Right renal pelvis (tissue), 4 donors: ENCODE measurements at places on chromosomes 1 and 21.

GRCh38 chr21:28483301-28484035 lies 509.2 kb downstream of the LTN1 start:
- DNase-seq = no peak

- no peak for DNase-seq
Measured at GRCh38 chr21:32712641-32713040, 15.2 kb downstream of the SYNJ1 start.

- no peak for DNase-seq
Measured at GRCh38 chr1:109354929-109355328, 42.8 kb downstream of the SORT1 start.

GRCh38 chr1:245279346-245279745 lies 124.6 kb downstream of the KIF26B start:
- no peak for DNase-seq

DNA sequence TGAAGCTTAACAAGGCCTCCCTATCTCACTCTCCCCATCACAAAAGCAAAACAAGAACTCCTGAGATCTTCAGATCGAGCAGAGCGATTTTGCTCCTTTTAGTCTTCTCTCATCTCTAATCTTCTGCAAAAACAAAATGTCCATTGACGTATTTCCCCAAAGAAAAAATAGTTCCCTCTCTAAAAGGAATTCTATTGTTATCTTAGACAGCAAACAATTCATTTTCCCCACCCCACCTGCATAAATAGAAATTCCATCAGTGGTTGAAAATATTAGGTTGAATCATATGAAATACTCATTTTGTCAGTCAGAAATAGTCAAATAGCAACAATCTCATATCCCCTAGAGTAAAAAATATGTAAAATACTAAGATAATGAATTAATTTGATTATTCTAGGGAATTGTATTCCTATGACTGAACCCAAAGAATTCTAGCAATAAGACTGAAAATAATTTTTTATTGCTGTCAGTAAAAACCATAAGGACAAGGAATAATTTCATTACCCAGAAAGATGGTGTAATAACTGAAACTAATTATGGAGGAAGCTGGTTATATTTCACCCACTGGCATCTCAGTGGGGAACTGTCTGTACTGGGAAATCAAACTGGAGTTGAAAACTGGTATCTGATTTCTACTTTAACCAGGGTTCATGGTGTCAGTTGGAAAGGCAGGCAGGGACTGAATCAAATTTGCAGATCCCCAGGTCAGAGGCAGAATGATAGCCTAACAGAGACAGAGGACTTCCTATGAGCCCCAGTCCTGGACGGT lies 51.3 kb downstream of the RHOU start:
- no peak for DNase-seq

DNA sequence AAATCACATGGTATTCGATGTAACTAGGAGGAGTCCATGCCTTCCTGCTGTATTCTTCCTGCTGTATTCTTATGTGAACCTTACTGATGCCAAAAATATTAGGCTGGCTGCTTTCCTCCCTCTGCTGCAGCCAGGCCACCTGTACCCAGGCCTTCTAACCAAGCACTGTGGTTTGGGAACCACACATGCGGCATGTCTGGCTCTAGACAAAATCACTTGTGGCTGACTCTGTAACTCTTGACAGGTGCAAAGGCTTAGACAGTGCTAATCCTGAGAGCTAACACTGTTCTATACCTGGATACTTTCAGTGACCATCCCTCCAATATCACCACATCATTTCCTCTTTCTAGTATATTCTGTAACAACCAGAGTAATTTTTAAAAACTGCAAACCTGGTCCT lies 67.7 kb downstream of the PCP4 start:
- no peak for DNase-seq

DNA sequence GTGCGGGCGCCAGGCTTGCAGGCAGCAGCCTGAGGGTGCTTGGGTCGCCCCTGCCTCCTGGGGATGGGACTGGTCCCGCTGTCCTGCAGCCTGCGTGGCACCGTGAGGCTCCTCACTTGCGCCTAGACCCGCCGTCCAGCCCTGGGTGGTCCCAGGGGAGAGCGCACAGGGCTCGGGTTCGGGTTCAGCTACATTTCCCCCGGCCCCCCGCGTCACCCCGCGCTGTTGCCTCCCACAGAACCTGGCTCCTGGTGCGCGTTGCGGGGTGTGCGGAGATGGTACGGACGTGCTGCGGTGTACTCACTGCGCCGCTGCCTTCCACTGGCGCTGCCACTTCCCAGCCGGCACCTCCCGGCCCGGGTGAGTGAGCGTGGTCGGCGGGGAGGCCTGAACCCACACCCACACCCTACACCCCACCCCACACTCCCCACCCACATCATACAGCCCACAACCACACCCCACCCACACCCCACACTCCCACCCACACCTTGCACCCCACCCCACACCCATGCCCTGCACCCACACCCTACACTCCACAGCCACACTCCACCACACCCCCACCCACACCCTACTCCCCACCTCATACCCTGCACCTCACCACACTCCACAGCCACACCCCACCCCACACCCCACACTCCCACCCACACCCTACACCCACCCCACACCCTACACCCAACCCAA lies 6.2 kb upstream of the PFKL start:
- DNase-seq = no peak

- no peak for DNase-seq
Measured at GRCh38 chr1:50458507-50458906, 35.3 kb upstream of the DMRTA2 start.

- no peak for DNase-seq
Measured at GRCh38 chr21:31974454-31974985, 101.7 kb downstream of the HUNK start.

DNA sequence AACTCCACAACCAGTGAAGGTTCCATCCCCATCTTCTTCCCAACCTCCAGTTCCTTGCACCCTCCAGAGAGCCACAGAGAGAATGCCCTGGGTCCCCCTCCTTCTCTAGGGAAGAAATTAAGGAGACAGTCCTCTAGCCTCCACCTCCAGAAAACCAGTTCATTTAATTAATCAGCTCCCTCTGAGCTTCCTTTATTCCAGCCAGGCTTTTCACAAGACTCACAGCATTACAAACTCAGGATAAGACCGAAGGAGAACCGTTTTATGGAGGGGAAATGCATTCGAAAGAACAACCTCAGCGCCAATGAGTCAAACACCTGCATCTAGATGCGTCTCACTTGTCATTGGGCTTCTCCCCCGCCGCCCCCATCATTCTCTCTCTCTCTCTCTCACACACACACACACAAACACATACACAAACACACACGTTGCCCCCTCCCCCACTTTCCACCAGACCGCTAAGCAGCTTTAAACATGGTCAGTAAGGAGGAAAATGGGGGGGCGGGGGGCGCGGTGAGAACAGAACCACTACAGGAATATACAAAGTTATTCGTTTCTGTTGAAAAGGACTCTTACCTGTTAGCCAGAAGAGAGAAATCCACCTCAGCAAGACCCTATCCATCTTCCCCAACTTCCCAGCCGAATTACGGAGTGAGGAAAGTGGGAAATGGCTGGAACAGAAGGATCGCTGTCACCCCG lies 544 bp downstream of the ILDR2 start:
- DNase-seq = no peak

GRCh38 chr1:71002709-71003475 lies 44.7 kb downstream of the PTGER3 start:
- no peak for DNase-seq

DNA sequence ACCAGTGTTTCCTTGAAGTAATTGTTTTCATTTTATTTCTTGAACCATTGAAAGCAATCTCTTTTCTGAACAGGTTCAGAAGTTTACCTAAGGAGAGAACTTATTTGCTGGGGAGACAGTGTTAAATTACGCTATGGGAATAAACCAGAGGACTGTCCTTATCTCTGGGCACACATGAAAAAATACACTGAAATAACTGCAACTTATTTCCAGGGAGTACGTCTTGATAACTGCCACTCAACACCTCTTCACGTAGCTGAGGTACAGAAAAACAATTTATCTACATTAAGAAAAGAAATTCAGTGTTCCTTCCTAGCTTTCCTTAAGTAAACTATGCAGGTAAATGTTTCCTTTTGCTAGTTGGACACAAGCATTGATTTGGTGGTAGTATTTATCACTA lies 27.4 kb downstream of the AGL start:
- no peak for DNase-seq

GRCh38 chr1:99490031-99490430 lies 155.9 kb upstream of the PALMD start:
- DNase-seq = no peak

DNA sequence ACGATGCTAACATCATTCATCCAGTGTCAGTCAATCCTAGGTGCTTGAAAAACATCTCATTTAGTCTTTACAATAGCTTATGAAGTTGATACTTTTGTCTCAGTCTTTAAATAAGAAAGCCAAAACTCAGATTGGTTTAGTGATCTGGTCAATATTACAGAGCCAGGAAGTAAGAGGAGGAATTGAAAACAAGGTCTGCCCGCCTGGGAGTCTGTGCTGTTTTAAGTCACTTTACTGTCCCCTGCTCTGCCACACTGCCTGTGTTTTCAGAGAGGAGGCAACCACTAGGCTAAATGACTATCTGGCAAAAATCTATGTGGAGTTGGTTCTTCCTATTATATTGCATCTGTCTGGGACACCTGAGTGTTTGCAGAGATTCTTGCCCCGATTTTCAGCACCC lies 62.3 kb downstream of the ST6GALNAC3 start:
- no peak for DNase-seq

DNA sequence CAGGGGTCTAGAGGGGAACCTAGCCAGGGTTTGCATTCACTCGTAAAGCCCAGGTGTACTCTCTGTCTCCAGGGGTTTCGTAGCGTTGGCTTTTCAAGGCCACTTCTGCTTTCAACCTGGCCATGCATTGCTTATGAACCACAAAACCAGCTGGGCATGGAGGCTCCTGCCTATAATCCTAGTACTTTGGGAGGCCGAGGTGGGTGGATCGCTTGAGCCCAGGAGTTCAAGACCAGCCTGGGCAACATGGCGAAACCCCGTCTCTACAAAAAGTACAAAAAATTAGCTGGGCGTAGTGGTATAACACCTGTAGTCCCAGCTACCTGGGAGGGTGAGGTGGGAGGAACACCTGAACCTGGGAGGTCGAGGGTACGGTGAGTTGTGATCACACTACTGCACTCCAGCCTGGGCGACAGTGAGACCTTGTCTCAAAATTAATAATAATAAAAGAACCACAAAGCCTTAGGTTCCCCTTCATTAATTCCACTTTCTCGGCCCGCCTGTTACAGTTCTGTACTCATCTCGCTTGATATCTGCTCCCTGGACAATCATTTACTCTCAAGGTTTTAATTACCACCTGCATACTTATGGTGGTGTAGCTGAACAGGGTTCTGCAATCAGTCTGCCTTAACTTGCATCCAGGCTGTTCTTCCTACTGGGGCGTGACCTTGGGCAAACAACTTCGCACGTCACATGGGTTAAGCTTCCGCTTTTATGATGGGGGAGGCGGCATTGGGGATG lies 6.1 kb downstream of the SLC16A4 start:
- DNase-seq = no peak

DNA sequence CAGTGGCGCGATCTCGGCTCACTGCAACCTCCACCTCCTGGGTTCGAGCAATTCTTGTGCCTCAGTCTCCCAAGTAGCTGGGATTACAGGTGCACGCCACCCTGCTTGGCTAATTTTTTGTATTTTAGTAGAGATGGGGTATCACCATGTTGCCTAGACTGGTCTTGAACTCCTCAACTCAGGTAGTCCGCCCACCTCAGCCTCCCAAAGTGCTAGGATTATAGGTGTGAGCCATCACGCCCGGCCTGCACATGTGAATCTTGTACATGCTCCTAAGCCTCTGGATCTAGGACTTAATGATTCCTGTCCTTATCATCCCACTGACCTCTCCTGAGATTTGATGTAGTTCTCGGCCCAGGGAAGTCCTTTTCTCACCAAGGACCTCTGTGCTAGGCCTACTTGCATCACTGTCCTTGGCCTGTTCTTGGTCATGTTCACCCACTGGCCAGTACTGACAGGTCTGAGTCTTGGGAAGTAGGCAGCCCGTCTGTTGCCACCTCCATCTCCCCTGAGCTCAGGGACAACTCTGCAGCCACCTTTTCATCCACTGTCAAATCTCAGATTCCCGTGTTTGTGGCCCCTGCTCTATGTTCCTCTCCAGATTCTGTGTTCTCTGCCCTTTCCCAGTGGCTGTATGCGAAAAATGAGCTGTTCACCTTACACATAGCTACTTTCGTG lies 9.4 kb downstream of the HYI start:
- no peak for DNase-seq
